ENCODE measurements at places on chromosomes 16 and 17.

- DNase-seq: no peak
These were observed 7.1 kb downstream of the CHD9NB start for GRCh38 chr16:53045341-53046220.

- no peak for DNase-seq
These were observed 977 bp upstream of the CA10 start for GRCh38 chr17:52159246-52160135.

- DNase-seq: peak; percentile 57
These were observed 8.1 kb upstream of the NLRP1 start for GRCh38 chr17:5592382-5592781.

- DNase-seq: no peak
These were observed 15.5 kb downstream of the HIC1 start for GRCh38 chr17:2070241-2071023.

GRCh38 chr17:42287305-42287976, 857 bp upstream of the STAT5A start:
- no peak for DNase-seq

DNA sequence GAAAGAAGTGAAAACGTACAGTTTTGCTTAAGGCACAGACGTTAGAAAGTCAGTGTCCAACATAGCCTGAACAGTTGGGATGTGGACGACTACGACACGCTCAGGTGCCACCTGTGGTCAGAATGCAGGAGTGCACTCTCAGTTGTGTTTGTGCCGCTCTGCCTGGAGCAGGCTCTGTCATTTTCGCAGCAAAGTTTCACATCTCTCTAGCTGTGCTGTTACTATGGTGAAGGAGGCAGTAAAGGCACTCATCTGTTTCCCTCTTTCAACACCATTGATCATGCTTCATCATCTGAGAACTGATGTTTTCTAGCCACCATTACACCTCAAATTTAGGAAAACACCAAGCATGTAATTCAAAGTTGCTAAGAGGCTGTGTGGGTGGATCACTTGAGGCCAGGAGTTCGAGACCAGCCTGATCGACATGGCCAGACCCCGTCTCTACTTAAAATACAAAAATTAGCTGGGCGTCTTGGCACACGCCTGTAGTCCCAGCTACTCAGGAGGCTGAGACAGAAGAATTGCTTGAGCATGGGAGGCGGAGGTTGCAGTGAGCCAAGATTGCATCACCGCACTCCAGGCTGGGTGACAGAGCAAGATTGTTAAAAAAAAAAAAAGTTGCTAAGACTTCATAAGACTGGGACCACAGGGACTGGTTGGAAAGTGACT, 44.9 kb upstream of the DNAJA2 start:
- peak; percentile 15 for DNase-seq

- DNase-seq: no peak
These were observed 5.2 kb downstream of the IL32 start for GRCh38 chr16:3070608-3071111.

GRCh38 chr16:81896902-81897301, 114.4 kb downstream of the SDR42E1 start:
- DNase-seq: peak; percentile 10

GRCh38 chr16:14529010-14529669, 100.9 kb downstream of the PARN start:
- DNase-seq: peak; percentile 92

DNA sequence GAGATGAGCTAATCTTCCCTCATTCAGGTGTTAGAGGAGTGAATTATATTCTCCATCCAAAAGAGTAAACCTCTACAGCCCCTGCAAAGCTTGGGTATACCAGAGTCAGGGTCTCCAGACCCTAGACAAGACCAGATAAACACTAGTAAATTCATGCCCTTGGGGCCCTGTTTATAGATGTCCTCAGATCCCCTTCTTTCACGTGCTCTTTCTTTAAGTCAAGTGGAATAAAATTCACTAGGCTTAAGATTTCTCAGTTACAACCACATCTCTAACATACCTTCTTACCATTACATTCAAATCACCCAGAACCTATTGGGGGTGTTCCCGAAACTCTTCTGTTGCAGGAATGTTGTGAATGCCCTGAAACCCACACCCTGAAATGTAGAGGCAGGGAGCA, 2.2 kb upstream of the C17orf58 start:
- DNase-seq: peak; percentile 66

DNA sequence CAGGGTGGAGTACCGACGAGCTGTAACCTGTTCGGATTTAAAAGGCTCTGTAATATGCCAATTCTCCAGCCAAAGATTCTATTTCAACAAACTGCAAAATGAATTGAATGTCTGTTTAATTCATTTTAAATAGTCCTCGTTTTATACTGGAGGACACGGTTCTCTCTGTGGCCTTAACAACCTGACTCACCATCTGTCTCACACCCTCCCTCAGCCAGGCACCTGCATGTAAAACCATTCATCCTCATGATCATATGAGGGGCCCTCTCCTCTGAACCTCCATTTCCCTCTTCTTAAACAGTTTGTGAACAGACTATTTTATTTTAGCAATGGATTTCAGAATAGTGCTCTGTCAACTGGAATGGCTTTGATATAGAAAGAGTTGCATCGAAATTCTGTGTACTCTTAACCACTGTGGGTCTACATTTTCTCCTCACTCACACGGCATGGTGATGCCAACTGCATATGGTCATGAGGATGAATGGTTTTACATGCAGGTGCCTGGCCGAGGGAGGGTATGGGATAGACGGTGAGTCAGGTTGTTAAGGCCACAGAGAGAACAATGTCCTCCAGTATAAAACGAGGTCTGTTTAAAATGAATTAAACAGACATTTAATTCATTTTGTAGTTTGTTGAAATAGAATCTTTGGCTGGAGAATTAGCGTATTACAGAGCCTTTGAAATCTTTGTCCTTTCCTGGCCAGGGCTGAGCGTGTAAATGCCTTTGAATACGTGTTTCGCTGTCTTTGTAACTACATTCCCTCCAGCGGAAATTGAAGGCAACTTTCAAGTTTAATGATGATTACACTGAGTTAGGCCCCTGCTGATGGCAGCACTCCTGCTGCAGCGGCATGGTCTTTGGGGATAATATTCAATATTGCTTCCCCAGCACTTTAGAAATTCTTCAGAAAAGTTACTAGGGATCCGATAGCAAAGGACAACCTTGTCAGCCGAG, 329.6 kb downstream of the SNX29 start:
- no peak for DNase-seq

DNA sequence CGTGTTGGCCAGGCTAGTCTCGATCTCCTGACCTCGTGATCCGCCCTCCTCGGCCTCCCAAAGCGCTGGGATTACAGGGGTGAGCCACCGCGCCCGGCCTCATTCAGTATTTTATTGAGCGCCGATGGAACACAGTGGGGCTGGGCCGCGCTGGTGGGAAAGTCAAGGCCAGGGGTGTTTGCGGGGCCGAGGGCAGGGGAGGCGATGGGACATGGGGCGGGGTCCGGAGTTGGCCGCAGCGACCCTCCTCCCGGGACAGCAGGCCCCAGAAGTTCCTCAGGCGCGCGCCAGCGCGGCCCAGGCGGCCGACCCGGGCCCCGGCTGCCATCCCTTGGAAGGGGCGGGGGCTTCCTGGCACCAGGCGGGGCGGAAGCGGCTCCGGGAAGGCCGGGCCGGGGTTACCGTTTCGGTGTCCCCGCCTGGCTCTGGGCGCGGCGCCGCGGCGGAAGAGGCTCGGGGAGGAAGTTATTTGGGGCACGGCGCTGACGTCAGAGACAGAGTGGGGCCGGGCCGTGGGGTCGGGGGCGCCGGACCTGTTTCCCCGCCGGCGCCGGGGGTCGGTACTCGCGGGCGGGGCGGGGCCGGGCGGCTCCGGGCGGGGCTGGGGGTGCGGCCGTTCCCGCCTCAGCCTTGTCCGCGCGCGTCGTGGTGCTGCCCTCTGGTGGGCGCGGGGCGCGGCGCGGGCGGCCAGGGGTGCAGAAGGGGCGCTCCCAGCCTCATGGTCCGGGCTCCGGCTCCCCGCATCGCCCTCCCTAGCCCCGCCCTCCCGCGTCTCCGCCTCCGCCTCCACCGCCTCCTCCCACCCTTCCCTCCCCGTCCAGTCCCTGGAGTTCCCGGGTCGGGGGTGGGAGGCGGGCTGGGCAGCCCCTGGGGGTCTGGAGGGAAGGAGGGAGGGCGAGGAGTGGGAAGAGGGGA, 952 bp upstream of the PRSS27 start:
- DNase-seq: peak; percentile 83

DNA sequence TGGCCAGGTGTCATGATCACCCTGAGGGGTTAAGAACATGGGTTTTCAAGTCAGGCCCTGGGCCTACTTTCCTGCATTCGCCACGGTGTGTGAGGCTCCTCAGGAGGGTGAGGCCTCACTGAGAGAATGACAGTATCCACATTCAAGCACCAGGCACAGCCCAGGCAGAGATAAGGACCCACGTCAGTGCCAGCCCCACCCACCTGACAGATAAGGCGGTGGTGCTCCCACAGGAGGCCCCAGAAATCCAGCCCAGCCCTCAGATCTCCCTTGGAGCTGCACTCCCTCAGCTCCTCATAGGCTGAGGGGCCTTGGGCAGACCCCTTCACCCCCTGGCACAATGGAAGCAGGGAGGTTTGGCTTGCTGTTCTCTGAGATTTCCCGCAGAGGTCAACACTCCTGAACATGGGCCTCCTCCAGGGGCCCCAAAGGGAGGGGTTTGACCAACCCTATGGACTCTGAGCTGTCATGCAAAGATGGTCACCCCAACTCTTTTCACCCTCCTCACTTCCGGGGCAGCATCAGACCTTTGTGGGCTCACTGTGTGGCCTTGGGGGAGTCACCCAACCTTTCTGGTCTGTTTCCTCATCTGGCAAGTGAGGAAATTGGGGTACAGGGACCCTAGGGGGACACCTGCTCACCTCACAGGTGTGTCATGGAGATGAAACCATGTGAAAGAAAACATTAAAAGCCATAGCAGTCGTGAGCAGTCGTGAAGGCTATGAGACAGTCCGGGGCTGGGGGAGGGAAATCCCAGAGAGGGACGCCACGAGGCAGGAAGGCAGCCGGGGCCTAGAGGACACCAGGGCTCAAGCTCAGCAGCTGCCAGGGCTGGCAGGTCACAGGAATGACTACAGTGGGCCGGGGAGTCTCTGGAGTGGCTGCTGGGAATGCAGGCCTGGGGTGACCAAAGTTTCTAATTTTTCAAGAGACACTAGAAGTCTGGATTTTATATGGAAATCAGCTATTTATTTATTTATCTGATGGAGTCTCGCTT, 15.4 kb downstream of the PLLP start:
- DNase-seq: peak; percentile 86

- DNase-seq: no peak
These were observed 13.0 kb downstream of the MYBBP1A start for GRCh38 chr17:4542003-4542725.

GRCh38 chr17:60332574-60332973, 59.4 kb downstream of the USP32 start:
- DNase-seq: no peak

- DNase-seq: no peak
These were observed 4.6 kb upstream of the AKTIP start for GRCh38 chr16:53507464-53508179.

DNA sequence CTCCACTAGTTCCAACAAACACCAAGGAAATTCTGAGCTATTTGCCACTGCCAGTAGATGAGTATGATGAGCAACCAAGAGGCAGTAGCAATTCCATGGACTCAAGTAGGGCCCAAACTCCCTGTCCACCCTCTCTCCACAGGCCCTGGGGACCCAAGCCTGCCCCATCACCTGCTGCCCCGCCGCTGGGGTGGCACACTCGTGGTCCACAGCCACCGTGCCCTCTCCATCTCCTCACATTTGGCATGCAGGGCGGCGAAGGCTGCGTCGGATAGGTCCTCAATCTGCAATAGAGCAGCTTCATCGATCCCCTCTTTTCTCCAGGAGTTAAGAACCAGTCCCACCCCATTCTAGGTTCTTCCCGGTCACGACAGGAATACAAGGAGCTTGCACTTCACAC, 33.9 kb downstream of the STH start:
- no peak for DNase-seq

DNA sequence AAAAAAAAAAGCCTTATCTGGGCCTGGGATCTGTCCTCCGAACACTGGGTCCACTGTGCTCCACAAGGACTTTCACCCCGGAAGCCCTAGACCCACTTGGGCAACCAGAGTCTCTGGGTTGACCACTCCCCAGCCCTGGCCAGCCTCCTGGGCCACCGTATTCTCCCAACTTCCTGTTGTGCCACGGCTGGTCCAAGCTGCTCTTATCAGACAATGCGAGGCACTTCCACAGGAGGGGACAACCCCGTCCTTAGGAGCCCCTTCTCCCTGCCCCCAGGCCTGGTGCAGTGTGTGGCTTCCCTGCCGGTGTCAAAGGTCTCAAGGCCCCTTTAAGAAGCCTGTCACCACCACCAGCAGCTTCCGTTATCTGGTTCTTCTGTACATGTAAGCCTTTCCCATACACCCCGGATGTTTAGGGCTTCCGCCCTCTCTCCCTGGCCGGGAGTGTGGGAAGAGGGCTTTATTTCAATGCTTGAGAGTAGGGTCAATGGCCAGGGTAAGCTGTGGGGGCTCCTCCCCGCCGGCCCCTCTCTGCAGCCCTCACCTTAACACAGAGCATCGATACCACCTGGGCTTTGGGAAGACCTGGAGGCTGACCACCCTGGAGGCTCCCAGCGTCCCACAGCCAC, 313.0 kb downstream of the SEC14L1 start:
- DNase-seq: peak; percentile 88

DNA sequence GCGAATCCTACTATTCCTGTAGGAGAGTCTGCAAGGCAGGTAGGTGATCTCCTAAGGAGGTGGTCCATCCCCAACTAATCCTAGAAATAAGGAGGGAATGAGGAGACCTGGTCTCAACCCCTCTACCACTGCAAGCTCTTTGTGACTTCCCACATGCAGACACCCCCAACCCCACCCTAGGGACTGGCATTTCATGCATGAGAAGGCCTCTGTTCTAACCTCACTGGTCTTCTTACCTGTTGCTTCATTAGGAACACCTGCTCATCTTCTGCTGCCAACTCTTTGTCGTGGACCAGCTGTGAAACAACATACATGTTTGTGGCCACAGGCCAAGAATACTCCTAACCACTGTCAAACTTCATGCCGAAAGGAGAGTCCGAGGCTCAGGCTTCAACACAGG, 22.6 kb downstream of the DYNC1LI2 start:
- no peak for DNase-seq

DNA sequence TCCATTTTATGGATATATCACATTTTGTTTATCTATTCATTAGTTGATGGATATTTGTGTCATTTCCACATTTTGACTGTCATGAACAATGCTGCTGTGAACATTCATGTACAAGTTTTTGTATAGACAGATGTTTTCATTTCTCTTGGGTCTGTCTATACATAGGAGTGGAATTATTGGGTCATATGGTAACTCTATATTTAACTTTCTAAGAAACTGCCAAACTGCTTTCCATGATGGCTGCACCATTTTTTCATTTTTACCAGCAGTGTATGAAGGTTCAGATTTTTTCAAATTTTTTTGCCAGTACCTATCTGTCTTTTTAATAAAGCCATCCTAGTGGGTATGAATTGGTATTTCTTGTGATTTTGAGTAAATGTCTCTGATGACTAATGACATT, 15.5 kb downstream of the NFAT5 start:
- no peak for DNase-seq

GRCh38 chr16:47779201-47780016, 318.3 kb downstream of the PHKB start:
- peak; percentile 42 for DNase-seq

Data from fibroblast of villous mesenchyme (primary cell).